WTC11 (cell line): ENCODE measurements at places on chromosomes 1 and 21. TPM values are rescaled to one million over a fixed set of nuclear protein-coding genes. Genes with fewer than 3 reads are reported as not detected.

DNA sequence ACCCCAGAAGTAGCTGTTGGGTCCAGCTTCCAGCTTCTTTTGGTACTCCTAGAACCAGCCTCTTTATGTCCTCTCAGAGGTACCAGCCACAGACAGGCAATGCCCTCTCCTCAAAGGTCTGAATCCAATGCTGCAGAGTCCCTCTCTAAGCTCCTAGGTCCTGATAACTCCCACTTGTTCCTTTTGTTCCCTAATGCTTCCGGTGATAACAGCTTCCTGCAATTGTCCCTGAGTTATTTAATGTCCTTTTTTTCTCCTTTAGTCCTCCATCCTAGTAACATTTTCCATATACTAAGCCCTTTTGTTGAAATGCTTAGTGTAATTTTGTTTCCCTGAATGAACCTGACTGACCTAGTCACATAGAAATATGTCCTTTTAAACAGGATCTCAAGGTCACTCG, 201.7 kb upstream of the BEND5 start:
- no peak overlapping the region for H3K27ac ChIP-seq
- H3K36me3 ChIP-seq = no peaks in the 10 kb centered on the region
- H3K4me1 ChIP-seq = peaks cover 7% of the 10 kb centered on the region
- H3K27me3 ChIP-seq = peaks cover 3% of the 10 kb centered on the region; the same call in 1 of the 2 replicates
- no peak overlapping the region for H3K4me3 ChIP-seq

DNA sequence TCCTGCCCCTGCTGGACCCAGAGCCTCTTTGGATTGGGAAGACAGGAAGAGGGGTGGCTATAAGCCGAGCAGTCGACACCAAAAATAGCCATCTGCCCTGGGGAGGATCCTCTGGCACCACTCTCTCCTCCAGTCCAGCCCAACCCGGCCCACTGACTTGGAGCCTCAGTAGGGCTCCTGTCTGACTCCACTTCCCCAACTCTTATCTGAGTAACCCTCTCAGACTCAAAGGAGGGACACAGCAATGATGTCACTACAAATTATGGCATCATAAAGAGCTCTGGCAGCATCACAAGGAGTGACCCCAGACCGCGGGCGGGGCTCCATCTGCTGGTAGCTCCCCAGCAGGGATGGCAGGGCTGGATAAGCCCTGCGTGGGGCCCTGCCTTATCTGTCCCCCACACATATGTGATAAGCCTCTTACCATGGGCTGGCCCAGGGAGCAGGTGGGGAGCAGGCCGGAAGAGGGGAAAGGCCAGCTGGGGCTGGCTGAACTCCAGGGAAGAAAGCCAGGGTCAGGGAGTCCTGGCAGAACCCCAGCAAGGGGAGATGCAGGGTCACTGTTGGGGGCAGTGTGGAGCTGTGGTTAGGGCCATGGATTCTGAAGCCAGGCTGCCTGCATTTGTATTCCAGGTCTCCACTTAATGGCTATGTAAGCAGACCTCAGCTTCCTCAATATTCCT, 4.6 kb upstream of the SLC6A9 start:
- peaks cover 27% of the 10 kb centered on the region for H3K4me1 ChIP-seq
- no peak for DNase-seq
- H3K4me3 ChIP-seq = no peak overlapping the region
- peaks cover 4% of the 10 kb centered on the region for H3K27me3 ChIP-seq
- H3K36me3 ChIP-seq = no peaks in the 10 kb centered on the region
- H3K27ac ChIP-seq = no peak overlapping the region

DNA sequence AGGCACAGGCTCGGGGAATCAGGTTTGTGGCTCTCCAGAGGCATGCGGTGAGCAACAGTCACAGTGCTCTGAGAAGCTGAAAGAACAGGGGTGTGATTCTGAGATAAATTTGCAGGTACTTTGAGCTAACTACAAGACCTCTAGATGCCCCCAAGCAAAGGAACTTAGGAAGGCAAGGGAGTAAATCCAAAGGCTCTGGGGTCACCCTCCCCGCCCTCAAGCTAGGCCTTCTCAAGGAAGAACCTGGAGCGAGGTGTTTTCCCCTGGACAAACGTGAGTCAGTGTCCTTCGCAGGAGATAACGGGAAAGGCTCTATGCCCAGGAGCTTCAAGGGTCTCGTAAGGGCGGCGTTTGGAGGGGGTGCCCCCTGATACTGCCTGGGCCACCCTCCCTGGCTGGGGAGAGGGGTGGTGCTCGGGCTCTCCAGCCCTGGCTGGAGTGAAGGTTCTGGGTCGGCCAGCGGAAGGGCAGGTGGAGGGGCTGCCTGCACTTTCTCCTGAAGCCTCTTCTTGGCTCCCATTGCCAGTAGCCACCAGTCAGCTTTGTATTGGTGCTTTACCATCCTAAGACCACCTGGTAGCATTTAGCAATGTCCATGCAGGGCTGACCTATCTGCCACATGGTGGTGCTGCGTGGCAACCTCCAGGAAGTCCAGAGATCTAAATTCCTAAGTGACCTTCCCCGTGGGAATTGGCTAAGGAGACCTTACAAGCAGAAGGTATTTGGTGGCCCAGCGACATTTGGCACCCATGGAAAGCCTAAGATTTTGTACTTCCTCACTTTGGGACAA, 44.0 kb downstream of the GPR161 start:
- H3K27me3 ChIP-seq = no peaks in the 10 kb centered on the region
- peaks cover 5% of the 10 kb centered on the region for H3K36me3 ChIP-seq
- no peak for DNase-seq
- peaks cover 2% of the 10 kb centered on the region; the same call in 1 of the 2 replicates for H3K4me1 ChIP-seq
- no peak overlapping the region for H3K4me3 ChIP-seq

DNA sequence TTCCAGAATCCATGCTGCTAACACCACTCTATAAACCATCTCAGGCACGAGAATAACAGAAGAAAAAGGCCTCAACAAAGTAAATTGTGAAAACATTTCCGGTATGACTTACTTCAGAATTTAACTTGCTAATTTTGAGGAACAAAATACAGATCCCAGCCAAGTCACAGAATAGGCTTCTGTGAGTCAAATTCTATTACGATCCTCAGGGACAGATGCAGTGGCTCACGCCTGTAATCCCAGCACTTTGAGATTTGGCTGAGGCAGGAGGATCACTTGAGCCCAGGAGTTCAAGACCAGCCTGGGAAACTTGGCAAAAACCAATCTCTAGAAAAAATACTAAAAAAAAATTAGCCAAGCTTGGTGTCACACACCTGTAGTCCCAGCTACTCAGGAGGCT, 8.8 kb upstream of the CCDC27 start:
- H3K27me3 ChIP-seq = no peaks in the 10 kb centered on the region
- no peak for DNase-seq
- H3K36me3 ChIP-seq = peaks cover 27% of the 10 kb centered on the region

SFN gene
- 8.0 to 14.3 TPM (median 8.0 TPM) in 3 replicates for total RNA-seq

C1QTNF12 gene
- total RNA-seq = 8.5 to 10.3 TPM (median 8.5 TPM) in 3 replicates
